ENCODE measurements at places on chromosomes 1 and 21. TPM values are rescaled to one million over a fixed set of nuclear protein-coding genes. Genes with fewer than 3 reads are reported as not detected.
A peak's percentile ranks its signal among the peaks of the same experiment; 100 is the strongest.

GRCh38 chr1:208767816-208768215 lies 523.6 kb upstream of the PLXNA2 start:
- no peak for DNase-seq

DNA sequence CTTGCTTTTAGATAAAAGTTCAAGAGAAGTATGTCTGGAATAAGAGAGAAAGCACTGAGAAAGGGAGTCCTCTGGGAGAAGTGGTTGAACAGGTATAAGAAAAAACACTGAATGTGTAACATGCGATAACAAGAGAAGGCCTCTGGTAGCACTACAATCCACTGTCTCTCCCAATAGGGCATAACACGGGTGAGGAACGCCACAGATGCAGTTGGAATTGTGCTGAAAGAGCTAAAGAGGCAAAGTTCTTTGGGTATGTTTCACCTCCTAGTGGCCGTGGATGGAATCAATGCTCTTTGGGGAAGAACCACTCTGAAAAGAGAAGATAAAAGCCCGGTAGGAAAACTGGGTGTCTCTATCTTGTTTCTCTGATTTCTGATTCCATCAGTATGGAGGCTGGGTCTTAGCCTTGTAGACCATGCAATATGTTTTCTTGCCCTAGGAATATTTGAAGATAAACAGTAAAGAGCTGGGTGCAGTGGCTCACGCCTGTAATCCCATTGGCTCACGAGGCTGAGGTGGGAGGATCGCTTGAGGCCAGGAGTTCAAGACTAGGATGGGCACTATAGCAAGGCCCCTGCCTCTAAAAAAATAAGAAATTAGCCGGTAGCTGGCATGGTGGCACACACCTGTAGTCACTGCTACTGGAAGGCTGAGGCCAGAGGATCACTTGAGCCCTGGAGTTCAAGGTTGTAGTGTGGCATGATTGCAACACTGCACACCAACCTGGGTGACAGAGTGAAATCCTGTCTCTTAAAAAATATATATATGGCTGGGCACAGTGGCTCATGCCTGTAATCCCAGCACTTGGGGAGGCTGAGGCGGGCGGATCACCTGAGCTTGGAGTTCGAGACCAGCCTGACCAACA lies 40.4 kb downstream of the DAP3 start:
- DNase-seq, result peak; percentile 35

- DNase-seq, result no peak
These were observed 29.0 kb upstream of the KHDRBS1 start for GRCh38 chr1:31984419-31985347.

DNA sequence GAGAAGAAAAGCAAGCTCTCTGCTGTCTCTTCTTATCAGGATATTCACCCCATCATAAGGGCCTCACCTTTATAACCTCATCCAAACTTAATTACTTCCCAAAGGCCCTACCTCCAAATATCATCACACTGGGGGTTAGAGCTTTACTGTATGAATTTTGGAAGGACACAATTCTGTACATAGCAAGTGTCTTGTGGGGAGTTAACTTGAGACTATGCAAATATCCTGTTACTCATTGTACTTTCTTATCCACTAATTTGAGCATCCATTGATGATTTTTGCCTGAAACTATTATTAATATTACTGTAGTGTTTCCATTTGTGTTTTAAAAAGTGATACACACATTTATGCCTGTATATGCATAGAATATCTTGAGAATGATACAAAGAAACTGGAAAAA lies 129.1 kb upstream of the IVNS1ABP start:
- DNase-seq, result no peak

- DNase-seq, result no peak
These were observed 10.0 kb downstream of the STMN1 start for GRCh38 chr1:25896266-25896665.

Gene RAB4A
- 114 TPM for total RNA-seq

Gene NFIA
- total RNA-seq, result 108 TPM

Gene SPATC1L
- 11.3 TPM for total RNA-seq

Measured in right cardiac atrium (tissue), 5 donors.